ENCODE measurements at places on chromosomes 2 and 18. TPM values are rescaled to one million over a fixed set of nuclear protein-coding genes. Genes with fewer than 3 reads are reported as not detected.

GRCh38 chr2:160283675-160284074 lies 83.6 kb upstream of the ITGB6 start:
- DNase-seq, result no peak

KCNJ3 gene
- total RNA-seq, result not detected

MAB21L4 gene
- total RNA-seq, result not detected

GRCh38 chr2:188203776-188204175 lies 87.9 kb upstream of the GULP1 start:
- no peak for DNase-seq

- no peak for DNase-seq
Observed at GRCh38 chr18:70428439-70428838, 139.6 kb downstream of the SOCS6 start.

GKN1 gene
- total RNA-seq, result not detected

GRCh38 chr2:96103761-96104486 lies 12.4 kb downstream of the ADRA2B start:
- DNase-seq, result no peak

DNA sequence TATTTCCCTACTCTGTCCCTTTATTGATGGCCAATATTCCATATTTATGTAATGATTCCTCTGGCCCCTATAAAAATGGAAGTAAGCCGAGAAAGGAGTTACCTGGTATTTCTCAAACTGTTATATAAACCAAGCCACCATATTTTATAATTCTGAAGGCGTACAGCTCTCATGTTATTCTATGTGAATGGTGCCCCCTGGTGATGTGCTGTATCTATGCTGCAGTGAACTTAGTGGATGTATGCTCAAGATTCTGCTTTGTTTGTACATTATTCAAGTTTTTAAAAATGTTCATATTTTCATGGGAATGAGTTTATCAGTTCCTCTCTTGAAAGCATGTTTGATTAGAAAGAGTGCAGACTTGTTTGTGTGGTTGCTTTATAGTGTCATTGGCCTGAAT lies 194.5 kb upstream of the LRRTM1 start:
- no peak for DNase-seq

GRCh38 chr2:26273501-26273900 lies 28.8 kb downstream of the HADHB start:
- DNase-seq, result no peak

All from T-cell (primary cell).